Small intestine (tissue), 16 donors: ENCODE measurements at places on chromosomes 2 and 18.

DNA sequence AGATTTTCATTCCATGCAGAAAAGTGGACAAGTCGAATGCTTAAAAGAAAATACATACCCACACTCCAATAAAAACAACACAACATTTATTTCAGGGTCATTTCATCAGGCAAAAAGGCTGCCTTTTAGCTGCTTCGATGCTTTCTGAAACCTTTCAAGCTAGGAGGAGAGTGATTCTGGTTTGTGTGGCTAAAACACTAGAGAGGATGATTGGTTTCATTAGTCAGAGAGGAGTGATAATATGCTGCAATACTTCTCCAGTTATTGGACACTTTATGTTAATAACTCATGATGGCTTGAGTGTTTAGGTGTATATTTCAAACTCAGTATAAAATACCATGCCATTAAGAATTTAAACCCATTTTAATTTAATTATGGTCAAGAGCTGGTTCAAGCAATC, 614.0 kb downstream of the SLC4A3 start:
- DNase-seq: no peak

GRCh38 chr2:221572821-221573429, 821 bp upstream of the EPHA4 start:
- DNase-seq: peak; percentile 29

- no peak for DNase-seq
Measured at GRCh38 chr2:231919341-231920035, 6.7 kb downstream of the NPPC start.

DNA sequence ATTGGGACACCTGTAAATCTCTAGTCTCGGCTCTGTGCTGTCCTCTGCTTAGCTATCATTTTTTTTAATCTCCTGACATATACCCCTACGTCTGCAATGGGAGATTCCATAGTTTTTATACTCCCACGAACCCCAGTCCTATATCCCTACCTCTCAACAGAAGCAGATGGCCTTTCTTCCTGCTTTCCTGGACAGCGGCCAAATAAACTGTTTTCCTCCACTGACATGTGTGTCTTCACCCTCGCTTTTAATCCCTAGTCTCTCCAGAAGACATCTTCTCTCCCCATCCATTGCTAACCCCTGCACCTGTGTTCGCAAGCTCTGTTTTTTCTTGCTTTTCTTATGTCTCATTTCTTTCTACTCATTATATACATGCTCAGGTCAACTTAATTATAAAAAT, 395.4 kb downstream of the EPHA4 start:
- DNase-seq: no peak

DNA sequence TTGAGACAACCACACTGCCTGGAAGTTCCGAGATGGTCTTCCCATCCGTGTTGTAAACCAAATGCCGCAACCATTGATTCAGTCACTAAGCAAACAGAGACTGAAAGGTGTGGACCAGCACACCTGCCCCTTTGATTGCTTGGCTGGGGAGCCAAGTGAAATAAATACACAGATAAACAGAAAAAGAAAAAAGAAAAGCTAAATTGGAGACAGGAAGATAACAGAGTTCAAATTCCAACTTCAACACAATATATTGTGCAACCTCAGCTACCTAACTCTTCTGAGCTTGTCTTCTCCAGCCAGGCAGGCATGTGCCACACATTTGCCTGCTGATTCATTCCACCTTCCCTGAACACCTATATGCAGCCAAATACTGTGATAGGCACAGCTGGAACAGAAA, 110.9 kb downstream of the PID1 start:
- DNase-seq: peak; percentile 88

GRCh38 chr2:126995621-126996377, 97.1 kb downstream of the TEX51 start:
- DNase-seq: no peak

DNA sequence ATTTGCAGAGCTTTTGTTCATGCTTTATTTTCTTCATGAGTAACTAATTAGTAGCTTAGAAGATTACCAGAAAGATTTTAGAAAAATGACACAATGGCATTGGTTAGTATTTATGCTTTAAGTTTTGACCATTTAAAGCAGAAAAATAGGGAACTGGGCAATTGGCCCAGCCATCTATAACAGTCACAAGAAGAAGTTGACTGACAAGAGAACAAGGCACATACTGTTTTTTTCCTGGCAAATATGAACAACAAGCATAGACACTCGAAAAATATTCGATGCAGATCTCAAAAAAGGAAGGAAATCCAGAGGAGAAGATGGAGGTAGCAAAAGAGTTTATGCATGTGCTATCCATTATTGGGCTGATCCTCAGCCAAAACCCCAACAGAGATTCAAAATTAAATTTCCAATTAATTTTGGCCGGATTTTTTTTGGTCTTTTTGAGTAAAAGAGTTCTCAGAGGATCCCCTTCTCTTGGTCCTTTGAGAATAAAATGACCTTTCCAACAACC, 200.8 kb upstream of the SLC35G4 start:
- no peak for DNase-seq

- DNase-seq: no peak
Measured at GRCh38 chr2:133374781-133375180, 193.5 kb downstream of the NCKAP5 start.

DNA sequence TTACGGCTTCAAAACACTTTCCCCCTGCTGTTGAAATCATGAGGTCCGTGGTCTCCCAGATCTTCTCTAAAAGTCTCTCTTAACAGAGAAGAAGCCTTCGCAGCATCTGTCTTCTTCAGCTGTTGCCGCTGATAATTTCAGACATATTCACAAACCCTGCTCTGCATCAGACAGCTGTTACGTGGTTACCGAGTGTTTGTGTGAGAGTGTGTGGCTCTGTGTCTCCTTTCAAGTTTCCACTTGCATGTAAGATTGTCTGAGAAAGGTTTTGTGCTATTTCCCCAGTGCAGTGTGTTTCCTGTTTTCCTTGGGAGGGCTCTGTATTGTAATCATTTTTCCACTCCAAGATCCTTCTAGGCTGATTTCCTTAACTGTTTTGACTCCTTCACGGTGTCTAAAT, 32.8 kb downstream of the MAIP1 start:
- DNase-seq: no peak

DNA sequence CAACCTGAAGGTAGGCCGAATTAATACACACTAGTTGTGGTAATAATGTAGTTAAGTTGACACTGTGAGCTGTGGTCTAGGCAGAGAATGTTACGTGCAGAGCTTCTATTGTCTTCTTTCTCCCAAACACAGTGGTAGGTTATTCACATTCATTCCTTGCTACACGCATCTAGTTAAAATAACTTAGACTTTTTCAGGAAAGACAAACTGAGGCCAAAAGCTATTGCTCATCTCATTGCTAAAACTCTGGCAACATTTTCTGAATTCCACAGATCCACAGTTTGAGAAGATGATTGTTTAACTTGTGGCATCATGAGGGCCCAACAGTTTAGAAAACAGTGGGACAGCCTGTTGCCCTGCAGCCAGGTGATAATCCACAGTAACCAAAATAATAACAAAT, 850.4 kb upstream of the FSHR start:
- DNase-seq: no peak

- no peak for DNase-seq
Measured at GRCh38 chr2:239927424-239927981, 97.6 kb downstream of the NDUFA10 start.

DNA sequence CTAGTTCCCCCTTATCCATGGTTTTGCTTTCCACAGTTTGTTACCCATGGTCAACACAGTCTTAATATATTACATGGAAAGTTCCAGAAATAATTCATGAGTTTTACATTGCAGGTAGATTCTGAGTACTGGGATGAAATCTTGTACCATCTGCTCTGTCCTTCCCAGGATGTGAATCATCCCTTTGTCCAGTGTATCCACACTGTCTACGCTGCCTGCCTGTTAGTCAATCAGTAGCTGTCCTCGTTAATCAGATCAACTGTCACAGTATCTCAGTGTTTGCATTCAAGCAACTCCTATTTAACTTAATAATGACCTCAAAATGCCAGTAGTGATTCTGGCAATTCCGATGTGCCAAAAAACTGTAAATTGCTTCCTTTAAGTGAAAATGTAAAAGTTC, 76.3 kb downstream of the DYNC1I2 start:
- no peak for DNase-seq

DNA sequence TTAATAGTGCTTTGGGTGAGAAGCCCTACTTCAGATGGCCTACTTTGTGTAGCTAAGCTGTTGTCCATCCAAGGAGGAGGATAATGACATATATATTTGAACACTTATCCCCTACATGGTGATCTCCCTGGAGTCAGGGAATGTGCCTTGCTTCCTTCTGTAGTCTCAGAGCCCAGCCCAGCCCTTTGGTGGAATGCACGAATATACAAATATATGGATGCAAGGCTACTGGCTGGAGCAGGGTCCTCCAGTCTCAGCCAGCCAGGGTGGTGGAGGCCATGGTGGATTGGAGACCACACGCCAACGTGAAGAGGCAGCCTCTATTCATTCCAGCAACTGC, 150.6 kb upstream of the RIOK3 start:
- no peak for DNase-seq

DNA sequence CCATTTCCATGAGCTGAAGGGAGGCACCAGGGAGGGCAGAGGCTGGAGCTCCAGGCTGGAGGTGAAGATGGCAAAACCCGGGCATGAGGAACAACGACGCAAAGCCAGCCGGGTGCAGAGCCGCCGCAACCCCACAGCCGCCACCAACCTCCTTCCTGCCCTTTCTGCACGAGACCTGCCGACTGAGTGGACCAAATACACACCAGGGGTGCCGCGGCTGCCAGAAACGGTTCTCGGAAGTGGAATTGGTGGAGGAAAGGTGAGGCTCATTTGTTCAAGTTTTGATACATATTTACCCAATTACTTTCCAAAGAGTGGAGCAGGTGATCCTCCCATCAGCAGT, 8.4 kb upstream of the CIDEA start:
- DNase-seq: no peak

DNA sequence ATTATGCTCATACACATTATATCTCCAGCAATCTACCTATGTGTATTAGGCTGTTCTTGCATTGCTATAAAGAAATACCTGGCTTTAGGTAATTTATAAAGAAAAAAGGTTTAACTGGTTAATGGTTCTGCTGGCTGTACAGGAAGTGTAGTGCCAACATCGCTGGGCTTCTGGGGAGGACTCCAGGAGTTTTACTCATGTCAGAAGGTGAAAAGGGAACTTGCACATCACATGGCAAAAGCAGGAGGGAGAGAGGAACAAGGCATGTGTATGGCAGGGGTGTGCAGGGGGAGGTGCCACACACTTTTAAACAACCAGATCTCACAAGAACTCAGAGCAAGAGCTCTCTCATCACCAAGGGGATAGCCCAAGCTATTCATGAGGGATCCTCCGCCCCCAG, 715.4 kb upstream of the ZEB2 start:
- DNase-seq: no peak

- DNase-seq: no peak
Measured at GRCh38 chr2:200761266-200761665, 50.4 kb upstream of the BZW1 start.

GRCh38 chr2:172596776-172597175, 40.9 kb downstream of the PDK1 start:
- no peak for DNase-seq

DNA sequence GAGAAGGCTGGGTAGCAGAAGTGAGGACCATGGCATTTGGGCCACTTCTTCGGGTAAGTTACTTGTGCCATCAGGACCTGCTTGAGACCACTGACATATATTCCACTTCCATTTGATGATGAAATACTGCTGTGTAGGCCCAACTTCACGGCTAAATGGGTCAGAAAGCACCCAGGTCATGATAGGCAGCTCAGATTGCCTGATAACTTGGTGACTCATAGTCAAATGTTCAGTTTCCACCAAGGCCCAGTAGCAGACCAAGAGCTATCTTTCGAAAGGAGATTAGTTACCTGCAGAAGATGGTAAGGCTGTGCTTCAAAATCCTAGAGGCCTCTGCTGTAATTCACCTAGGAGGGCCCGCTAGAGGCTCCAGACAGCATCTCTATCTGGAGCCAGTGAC, 31.8 kb upstream of the MEX3C start:
- no peak for DNase-seq

- DNase-seq: no peak
Measured at GRCh38 chr18:8750954-8751415, 45.6 kb downstream of the MTCL1 start.

DNA sequence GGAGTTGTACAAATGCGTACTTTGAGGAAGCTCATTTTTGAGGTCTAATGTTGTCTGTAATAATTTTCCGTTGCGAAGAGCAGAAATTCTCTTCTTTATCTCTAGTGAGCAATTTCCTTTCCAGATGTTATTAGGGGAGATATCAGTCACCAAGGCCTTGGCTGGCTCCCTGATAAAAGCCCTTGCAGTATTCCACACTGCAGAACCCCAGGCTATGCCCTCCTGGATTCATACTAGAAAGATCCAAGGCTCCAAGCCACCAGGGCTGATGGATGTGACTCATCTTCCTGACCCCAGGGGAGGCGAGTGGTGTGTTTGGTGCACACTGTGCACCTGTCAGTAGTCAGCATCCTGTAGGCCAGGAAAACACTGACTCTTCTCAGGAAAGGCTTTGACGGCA, 34.7 kb downstream of the INO80C start:
- no peak for DNase-seq

DNA sequence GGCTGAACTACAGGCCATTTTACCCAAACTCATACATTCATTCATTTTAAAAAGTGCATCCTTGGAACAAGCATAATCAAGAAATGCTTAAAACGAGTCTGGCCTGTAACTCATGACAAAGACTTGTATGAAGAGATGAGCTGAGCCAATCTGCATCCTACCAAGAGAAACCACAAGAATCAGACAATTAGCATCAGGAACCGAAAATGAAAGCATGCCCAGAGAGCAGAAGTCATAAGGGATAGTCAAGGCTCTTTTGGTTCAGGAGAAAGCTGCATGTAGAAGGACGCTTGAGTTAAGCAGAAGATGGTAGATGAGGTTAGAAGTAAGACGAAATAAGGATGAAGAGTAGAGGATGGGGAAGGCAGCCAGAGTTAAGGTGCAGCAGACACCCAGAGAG, 137.0 kb upstream of the CTNNA2 start:
- DNase-seq: no peak

- no peak for DNase-seq
Measured at GRCh38 chr18:21109936-21110712, 1.5 kb downstream of the ROCK1 start.

DNA sequence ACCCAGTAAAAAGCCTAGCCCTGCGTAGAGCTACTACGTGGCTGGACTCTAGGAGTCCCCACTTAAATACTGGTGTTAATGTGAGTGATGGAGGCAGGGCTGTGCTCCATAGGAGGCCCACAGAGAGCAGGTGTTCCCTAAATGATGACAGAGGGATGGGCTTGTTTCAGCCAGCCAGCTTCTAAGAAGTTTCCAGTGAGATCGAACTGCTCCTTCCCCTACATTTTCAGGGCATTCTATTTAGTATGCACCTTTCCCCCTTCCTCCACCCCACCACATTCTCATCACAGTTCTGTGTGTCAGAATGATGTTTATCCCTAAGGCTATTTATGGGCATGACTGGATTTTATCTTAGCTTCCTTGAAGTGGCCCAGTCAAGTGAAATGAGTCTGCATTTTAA, 213.0 kb downstream of the TRIB2 start:
- DNase-seq: no peak
